GM20000 (cell line): ENCODE measurements at places on chromosomes 12 and 14.

DNA sequence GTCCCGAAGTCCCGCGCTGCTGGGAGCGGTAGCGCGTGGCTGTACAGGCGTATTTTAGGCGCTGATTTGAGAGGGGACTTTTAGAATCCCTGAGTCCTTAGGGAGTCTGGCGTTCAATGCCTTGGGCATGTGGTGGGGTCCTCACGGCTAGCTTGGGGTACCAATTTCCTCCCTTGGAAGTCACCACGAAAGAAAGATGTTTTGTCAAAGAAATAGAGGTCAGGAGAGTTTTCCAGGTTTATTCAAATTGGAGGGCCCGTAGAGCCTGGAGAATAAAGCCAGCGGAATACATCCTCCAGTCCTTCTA, 63.9 kb downstream of the KLHL28 start:
- no peak for DNase-seq

- DNase-seq, result no peak
Measured at GRCh38 chr12:4934407-4935035, 24.8 kb downstream of the KCNA1 start.

DNA sequence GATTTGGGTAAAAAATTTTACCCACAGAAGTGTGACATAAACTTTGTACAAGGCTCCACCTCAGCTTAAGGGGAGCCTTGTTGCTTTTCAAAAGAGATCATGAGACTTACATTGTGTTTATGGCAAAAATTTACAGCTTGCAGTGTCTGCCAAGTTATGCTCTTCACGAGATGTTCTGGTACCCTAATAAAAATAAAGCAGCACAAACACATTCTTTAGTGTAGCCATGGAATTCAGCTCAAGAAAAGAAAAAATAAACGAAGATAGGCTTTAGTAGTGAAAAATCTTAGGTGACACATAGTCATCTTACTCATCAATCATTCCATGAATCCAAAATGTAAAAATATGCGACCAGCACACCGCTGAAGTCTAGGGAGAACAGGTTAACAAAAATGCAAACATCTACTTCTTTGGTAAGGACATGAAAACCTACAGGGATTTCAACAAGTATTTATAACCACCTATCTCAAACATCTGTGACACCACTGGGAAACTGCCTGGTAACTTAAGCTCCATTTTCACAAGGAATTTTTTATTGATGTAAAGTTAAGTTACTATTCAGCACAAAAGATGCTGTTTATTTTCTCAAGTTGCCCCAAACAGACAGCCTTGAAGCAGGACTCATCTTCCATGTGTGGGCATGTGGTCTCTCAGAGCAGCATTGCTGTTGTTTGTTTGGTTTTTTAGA, 32.9 kb downstream of the DMAC2L start:
- DNase-seq, result no peak

- DNase-seq, result peak; percentile 72
Measured at GRCh38 chr14:65824285-65824977, 411.9 kb downstream of the FUT8 start.

DNA sequence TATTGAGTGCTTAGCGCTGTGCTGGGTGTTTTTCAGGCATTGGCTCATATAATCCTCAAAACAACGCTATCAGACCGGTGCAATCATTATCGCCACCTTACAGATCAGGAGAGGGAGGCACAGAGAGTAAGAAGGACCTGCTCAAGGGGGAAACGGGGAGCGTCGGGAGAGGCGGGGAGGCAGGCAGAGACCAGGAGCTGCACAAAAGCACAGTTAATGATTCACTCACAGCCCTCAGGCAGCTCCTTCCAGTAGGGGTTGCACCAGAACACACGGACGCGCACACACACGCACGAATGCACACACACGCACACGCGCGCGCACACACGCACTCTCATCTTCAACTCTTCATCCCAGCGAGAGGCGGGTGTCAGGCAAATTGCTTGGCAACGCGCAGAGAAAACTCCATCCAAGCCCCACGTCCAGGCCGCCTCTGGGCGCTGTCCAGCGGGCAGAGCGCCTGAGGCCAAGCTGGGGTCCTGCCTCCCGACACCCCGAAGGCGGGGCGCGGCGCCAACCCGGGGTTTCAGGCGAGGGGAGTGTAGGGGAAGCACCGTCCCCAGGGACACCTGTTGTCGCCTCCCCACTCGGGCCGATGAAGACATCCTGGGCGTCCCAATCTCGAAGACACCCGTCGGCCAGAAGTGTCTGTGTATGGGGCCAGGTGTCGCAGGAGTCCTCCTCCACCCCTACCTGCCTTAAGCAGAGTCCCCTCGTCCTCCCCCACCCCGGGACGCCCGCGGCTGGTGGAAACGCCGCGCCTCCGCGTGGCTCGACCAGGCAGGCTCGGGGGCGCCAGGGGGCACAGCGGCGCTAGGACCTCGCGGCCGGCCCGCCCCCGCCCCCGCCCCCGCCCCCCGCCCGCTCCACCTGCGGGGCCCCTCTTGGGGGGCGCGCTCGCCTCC, 35.5 kb upstream of the STON2 start:
- peak; percentile 54 for DNase-seq

GRCh38 chr12:115636546-115636945, 640.9 kb downstream of the MED13L start:
- DNase-seq, result no peak

DNA sequence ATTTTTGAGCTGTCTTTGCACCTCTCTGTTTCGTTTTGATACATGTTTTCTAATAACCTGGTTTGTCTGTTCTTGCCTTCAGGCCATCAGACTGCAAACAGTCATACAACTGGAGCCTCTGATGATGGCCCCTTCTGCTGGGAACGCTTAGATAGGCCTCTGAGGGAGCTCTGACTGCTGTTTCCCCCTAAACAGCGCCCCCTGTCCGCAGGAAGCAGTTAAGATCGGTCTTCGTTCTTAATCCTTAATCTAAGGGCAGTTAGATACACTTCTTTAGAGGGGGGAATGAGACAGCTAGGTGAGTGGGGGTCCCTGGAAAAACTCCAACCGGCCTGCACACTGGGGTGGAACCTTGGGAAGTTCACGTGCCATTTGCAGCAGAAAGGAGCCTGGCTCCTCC, 1338.8 kb upstream of the SEL1L start:
- no peak for DNase-seq

DNA sequence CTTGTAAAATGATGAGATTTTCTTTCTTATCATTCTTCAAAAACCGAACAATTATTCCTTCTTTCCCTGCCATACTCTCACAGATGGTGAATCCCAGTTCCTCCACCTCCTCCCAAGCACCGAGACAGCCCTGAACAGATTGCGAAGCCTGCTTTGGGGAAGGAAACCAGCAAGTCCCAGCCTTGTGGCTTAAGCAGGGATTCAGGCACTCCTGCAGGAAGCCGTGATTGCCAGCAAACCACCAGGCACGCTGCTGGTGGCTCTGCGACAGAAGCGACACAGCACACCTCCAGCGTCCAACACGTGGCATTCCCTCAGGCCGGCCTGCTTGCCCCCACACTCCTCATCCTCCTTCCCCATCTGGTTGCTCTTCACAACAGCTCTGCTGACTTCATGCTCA, 237.7 kb downstream of the GXYLT1 start:
- no peak for DNase-seq

DNA sequence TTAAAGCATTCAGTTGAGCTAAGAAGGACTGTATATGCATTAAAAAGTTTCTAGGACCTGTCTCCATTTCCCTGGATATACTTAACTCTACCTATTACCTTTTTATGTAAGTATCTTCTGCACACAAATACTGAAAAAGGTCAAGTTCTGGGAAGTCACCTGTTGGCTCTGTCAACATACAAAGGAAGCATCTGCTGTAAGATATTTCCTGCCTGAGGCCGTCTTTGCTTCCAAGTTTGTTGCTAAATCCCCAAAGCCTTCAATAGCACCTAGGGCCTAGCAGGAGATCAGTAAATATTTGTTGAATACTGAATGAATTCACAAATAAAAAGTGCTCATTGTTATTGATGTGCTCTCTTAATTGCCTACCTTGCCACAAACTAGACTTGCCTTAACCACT, 188.4 kb downstream of the DUSP6 start:
- DNase-seq, result no peak

DNA sequence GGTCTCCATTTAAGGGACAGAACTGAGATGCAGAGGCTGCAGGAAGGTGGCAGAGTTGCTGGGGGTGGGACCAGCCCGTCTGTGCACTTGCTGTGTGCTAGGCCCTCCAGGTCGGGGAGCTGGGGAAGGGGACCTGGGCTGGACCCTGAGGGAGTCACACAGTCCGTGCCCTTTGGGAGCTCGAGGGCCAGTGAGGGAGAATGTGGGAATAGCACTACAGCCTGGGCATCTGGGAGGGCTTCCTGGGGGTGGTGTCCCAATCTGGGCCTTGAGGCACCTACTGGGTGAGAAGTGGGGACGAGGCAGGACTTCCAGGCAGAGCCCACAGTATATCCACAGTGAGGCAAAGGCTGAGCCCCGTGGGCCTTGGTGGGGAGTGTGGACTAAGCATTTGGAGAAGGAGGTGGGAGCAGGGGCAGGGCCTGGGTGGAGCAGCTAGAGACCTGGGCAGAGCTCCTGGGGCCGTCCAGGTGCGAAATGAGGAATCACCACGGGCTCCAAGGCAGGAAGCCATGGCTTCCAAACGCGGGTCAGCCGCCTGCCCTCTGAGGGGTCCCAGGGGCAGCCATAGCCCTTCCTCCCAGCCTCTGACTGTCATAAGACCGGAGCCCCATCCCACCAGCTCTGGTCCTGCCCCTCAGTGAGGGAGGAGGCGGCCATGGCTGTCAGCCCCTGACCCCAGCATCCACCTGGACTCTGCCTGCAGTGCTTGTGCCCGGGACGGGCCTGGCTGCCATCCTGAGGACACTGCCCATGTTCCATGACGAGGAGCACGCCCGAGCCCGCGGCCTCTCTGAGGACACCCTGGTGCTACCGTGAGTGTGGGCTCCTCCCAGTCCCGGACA, 6.6 kb downstream of the ASPG start:
- no peak for DNase-seq

DNA sequence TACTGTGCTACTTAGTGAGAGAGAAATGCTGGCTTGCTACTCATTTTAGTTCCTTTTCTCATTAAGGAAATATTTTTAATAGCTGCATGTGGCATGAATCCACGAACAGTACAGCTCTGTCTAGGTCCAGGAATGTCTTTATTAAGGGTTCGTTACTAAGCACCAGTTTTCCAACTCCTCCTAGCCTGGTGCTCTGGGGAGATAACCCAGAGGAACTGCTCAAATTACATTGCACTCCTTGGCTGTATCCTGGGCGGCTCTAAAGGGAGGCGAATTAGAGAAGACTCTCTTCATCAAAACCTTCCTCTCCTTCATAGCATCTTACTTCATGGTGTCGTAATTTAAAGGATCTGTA, 101.3 kb downstream of the PPM1A start:
- no peak for DNase-seq

GRCh38 chr14:50260511-50260910, 29.1 kb upstream of the SOS2 start:
- peak; percentile 19 for DNase-seq

DNA sequence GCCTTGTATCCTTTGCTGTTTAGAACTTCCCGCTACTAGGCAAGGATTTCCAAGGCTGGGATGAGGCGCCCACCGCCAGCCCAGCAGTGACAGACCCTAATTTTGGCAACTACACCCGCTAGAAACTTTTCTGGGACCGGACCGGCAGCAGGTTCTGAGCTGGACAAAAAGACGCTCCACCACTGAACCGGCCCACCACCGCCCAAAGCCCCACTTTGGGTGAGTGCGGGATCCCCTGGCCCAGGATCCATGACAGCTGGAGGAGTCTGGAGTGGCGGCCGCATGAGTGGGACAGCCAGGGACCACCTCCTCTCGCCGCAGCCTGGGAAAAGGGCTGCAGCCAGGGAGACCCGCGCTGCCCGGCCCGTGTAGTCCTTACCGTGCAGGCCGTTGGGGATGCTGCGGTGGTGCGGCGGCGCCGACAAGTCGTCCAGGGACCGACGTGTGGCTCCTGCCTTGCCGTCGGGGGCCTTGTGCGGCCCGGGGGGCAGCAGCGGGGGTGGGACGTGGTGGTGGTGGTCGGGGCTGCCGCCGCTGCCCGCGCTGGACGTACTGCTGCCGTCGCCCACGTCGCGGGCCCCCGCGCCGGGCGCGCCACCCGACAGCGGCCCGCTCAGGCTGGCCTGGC, 1.1 kb downstream of the CCDC85C start:
- DNase-seq, result no peak
